NCI-H1105 treated with DMSO at 0.1 percent for 48 hours (cell line): ENCODE measurements at places on chromosomes 11 and 22.

DNA sequence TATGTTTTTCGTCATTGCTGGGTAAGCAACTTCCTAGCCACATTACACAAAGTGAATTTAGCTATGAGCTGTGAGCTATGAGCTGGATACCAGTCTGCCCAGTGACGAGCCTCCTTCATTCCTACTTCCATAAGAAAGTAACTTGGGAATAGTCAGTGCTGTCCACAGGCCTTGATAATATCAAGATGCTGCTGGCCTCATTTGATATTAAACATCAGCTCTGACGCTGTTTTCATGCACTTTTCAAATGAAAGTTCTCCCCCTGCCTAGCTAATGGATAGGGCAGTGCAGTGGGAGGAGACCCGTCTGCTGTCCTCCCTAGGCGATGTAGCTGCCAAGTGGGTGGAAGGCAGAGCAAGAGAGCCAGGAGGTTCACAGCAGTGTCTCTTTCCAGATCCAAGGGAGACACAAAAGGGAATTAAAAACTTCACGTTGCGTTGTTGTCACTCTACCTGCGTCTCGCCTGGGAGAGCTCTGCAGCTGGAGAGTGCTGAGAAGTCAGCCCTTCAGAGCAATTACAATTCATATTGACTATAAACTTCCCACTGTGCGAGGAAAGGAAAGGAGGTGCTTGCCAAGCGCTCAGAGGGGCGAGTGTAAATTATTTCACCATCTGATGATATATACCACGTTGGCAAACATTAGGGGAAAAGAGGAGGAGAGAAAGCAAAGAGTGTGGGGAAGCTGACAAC is 861.4 kb downstream of the NTM start:
- DNase-seq: peak; percentile 99

- no peak for DNase-seq
These were observed at the start of gene MIOX for GRCh38 chr22:50486561-50487289. Gene MIOX, plus strand, starts transcription at chr22:50486859. Its CDS starts 39 bp downstream, at chr22:50486898.

- DNase-seq: no peak
These were observed 78.3 kb upstream of the SCUBE2 start for GRCh38 chr11:9169595-9170295.

GRCh38 chr11:60984149-60984548 is 12.7 kb downstream of the CD6 start:
- no peak for DNase-seq

GRCh38 chr11:123590296-123590912 is 64.0 kb downstream of the SCN3B start:
- DNase-seq: no peak

GRCh38 chr22:40951795-40952605 is 822 bp downstream of the RBX1 start:
- DNase-seq: no peak

GRCh38 chr11:122796128-122796717 is 42.1 kb upstream of the CRTAM start:
- DNase-seq: peak; percentile 49

DNA sequence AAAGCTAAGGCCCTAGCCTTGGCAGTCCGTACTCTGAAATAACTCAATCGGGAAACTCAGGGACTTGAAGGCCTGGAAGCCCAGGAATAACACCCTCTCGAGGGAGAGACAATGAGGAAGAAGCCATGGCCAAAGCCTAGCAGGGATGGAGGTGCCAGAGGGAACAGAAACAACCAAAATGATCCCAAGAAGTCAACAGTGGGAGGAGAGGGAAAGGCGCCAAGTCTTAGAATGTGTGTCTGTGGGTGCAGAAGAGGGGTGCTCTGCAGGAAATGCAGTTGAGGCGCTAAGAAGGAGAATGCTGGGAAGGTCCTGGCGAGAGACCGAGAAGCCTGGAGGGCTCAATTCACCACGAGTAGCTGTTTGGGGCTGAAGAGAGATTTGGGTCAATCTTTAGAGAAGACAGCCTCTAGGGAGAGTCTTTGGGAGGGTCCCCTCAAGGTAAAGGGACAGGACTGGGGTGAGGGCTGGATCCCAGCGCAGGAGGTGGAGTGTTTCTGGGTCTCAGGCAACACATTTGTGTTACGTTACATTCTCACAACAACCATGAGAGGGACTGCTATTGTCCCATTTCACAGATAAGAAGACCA is 760 bp upstream of the MAPK8IP1 start:
- no peak for DNase-seq

DNA sequence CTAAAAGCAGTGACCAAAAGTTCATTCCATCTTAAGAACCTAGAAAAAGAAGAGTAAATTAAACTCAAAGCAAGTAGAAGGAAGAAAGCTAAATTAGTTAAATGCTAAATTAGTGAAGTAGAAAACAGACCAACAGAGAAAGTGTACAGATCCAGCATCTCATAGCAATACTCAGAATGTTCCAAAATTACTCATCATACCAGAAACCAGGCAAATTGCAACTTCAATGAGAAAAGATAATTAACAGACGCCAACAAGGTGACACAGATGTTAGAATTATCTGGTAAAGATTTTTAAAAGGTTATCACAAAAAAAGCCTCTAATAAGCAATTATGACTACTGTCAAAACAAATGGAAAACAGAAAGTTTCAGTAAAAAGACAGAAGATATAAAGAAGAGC is 96.8 kb downstream of the ALX4 start:
- no peak for DNase-seq

- DNase-seq: no peak
These were observed 1038.5 kb downstream of the JRKL start for GRCh38 chr11:97428247-97428790.

GRCh38 chr11:57054817-57055216 is 66.1 kb downstream of the OR5AK2 start:
- no peak for DNase-seq

DNA sequence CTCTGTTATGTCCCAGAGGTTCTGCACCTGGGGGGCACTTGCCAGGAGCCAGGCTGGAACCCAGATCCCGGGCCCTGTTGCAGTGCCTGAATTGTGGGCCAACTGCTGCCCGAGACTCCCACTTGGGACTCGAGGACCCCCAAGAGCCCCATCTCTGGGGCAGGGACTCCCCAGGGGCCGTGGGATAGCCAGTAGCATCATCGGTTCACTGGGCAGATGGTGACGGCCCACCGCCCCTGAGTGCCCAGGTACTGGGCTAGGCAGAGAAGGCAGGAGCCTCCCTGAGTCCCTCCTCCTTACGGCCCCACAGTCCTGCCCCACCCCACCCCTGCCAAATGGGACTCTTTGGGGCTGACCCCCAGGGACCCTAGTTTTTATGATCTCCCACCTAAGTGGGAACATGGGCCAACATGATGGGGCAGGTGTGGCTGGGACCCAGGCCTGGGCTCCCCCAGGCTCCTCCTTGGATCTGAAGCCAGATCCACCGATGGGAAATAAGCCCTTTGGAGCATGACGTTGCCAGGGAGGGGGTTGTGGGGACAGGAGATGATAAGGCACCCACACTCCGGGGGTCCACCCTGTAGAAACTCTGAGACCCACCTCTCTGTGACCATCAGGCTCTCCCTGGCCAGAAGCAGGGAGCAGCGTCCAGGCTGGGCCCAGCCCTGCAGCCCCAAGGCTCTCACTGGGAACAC is 94.5 kb upstream of the FGF3 start:
- DNase-seq: no peak

DNA sequence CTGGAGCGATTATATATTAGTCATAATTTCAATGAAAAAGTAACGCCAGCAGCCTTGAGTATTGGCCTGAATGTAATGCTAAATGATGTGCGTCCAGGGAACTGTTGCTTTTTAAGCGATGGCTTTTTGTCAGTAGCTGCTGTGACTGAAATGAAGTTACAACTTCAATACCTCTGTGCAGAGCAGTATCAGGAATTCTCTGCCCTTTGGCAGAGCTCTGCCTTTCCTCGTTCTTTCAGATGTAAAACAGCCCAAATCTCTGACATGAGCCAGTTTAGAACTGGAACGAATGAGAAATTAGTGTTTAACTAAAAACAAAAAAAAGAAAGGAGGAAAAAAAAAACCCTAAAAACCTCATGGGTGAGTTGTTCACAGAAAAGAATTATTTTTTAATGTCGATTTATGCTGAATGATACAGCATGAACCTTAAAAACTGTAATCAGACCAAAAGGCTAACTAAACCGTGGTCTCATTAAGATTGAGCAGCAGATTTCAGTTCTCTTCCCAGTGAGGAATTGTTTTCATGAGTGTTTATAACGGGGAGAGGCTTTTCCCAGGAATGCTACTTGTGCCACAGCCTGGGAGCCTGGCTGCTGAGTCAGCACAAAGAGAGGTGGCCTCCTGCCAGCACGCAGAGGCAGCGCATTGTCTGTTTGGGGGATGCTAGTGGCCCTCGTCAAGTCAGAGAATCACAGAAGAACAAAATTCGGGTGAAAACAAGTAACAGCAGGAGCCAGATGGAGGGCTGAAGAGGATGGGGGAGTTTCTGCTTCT is 146.2 kb upstream of the RASSF10 start:
- peak; percentile 88 for DNase-seq

- DNase-seq: no peak
These were observed 392.5 kb downstream of the CTTN start for GRCh38 chr11:70790671-70791300.

GRCh38 chr11:86234831-86235461 is 9.6 kb upstream of the EED start:
- DNase-seq: no peak

- no peak for DNase-seq
These were observed 3.0 kb downstream of the ARHGAP8 start for GRCh38 chr22:44755417-44755816.

DNA sequence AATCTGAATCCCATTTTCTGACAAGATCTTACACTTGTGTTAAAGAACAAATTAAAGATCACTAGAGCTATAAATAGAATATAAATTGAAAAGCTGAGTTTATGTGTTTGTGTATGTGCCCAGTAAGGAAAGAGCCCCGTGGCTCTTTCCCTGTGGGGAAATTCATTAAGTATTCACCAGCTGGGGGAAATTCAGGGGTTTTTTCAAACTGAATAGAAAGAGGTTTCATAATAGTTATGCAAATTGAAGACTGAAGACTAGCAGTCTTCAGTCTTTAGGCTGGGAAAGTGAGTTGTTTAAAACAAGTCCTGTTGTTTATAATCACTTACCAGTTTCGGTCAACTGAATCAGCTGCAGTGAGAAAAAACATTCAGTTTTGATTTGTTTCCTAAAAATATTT is 11.3 kb upstream of the MS4A7 start:
- no peak for DNase-seq

DNA sequence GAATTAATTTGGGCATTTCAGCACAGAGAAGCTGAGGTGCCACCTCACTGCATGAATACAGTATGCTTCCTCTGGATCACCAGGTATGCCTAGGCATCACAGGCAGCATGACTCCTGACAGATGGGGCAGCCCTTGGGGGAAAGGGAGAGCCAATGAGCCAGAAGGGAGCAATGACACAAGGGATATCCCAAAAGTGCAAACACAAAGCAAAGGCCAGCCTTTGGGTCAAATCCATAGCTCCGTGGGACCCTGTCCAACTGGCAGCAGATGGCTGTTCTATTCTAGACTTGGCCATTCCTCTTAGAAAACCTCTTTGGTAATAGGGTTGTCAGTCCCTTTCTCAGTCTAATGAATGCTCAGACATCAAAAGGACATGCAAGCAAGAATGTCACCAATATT is 73.3 kb downstream of the SERGEF start:
- no peak for DNase-seq

GRCh38 chr11:125348674-125349309 is 147.3 kb downstream of the FEZ1 start:
- DNase-seq: peak; percentile 59

DNA sequence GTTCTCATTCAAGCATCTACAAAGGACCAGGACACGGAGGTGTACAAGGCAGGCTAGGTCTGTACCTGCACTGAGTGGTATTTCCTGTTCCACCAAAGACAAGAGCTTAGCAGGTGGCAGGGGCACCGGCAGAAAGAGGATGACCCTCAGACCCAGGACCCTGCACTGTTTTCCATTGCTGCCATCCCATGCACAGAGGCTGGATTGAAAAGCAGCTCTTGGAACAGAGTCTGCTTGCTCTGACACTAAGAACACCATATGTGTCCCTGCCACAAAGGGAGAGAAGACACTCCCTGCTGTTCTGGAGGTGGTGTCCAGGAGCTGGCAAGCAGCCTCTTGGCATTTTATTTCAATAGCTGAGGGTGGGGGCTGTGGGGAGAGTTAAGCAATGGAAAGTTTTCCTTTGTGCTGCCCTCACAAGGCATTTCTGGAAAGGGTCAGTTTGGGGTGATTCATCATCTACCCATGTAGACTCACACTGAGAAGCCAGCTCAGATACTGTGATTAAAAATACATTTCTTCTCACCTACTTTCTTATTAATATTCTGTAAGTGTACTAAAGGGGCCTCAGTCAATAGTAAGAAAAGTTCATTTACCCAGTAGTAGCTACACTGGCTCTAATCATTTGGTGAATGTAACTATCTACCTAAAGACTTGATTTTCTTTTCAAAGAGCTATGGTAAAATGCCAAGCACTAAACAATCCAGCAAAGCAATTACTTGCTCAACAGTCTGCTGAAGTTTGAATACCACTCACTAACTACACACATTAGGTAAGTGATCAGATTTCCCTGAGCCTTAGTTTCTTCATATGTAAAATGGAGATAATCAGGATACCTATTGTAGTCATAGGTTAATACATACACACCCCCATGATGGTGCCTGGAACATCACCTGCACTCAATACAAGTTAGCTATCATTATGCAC is 55.2 kb downstream of the SLC1A2 start:
- no peak for DNase-seq

GRCh38 chr11:67374571-67375281 is 1.3 kb upstream of the CLCF1 start:
- no peak for DNase-seq

- DNase-seq: no peak
These were observed 3.7 kb downstream of the SLC39A13 start for GRCh38 chr11:47411884-47412746.

DNA sequence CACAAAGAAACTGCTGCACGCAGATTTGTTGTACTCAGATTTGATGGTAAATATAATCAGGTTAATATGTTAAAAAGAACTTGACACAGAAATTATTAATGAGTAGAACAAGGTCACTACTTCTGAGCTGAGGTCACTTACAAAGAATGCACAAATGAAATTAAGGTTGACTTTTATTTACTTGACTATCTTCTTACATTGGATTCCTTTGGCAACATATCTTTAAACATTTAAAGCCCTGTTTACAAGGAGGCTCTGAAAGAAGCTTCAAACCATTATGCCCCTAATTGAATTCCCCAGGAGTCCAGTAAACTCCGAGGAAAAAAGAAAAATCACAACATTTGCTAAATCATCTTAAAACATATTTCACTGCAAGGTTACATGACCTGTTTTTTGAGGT is 245.5 kb downstream of the SOX6 start:
- peak; percentile 70 for DNase-seq

- no peak for DNase-seq
These were observed 143.2 kb upstream of the TRPC6 start for GRCh38 chr11:101726988-101727387.

GRCh38 chr11:111937461-111937769 is 272 bp downstream of the DIXDC1 start:
- DNase-seq: no peak

GRCh38 chr22:22764085-22764484 is 119.7 kb downstream of the GGTLC2 start:
- DNase-seq: no peak

GRCh38 chr11:68038226-68038717 is 553 bp upstream of the TCIRG1 start:
- DNase-seq: no peak

- no peak for DNase-seq
These were observed 7.7 kb downstream of the SLC22A8 start for GRCh38 chr11:63007920-63008319.
